ENCODE measurements at places on chromosomes 1 and 21. TPM values are rescaled to one million over a fixed set of nuclear protein-coding genes. Genes with fewer than 3 reads are reported as not detected.

Gene SFN
- total RNA-seq: not detected

- no peak for DNase-seq
Observed at GRCh38 chr1:81369833-81370232, 430.9 kb upstream of the ADGRL2 start.

DNA sequence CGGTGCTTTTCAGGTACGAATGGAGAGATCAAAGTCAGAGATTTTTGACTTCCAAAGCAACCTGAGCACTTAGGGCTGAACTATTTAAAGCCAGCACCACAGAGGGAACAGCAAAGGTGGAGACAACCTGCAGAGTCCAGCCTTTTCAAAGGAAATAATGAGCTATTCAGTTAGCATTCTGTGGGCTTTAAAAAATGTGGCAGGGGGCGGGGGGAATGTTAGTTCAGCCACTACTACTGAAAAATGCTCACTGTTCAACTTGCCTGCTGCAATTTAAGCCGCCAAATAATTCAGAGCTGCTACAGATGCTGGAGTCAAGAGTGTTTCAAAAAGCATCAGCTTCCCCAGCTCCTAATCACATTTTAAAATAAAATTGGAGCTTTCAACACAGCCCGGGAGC lies 473.3 kb upstream of the PLXNA2 start:
- DNase-seq: no peak

GRCh38 chr1:91759076-91759475 lies 126.9 kb downstream of the TGFBR3 start:
- DNase-seq: no peak

Gene CSDE1
- total RNA-seq: 499 TPM

Gene TRIM67
- total RNA-seq: 0.39 TPM

Gene CCDC27
- total RNA-seq: not detected

Gene GBP4
- not detected for total RNA-seq

GRCh38 chr1:119946724-119947123 lies 50.4 kb upstream of the ADAM30 start:
- DNase-seq: no peak

DNA sequence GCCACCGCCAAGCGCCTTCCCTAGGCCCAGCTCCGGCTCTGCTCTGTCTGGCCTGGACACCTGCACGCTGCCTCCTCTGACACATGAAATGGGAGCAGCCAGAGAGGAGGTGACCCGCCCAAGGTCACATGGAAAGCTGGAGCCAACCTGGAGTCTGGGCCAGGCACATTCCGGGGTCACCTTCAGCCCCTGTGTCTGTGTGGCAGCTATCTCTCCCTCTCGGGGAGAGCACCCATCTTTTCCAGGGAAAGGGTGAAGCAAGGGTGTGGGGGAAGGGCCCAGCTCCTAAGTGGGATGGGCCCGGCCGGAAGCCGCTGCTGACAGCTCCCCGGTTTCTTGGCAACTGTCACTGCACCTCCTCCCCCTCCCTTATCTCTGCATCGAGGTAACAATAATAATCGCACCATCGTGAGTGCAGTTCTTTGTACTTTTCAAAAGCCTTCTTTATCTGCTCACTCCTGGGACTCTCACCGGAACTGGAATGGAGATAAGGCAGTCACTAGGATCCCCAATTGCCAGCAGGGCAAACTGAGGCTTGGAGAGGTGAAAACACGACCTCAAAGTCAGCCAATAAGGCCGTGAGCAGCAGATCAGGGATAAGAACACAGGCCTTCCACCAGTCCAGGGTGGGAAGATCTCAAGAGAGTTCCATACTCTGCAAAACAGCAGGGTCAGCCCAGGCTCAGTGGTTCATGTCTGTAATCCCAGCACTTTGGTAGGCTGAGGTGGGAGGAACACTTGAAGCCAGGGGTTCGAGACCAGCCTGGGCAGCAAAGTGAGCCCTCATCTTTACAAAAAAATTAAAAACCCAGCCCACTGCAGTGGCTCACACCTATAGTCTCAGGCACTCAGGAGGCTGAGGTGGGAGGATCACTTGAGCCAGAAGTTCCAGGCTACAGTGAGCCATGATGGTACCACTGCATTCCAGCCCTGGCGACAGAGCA lies 36.9 kb downstream of the RAP1GAP start:
- no peak for DNase-seq

GRCh38 chr1:86015375-86015774 lies 141.2 kb downstream of the COL24A1 start:
- DNase-seq: no peak

DNA sequence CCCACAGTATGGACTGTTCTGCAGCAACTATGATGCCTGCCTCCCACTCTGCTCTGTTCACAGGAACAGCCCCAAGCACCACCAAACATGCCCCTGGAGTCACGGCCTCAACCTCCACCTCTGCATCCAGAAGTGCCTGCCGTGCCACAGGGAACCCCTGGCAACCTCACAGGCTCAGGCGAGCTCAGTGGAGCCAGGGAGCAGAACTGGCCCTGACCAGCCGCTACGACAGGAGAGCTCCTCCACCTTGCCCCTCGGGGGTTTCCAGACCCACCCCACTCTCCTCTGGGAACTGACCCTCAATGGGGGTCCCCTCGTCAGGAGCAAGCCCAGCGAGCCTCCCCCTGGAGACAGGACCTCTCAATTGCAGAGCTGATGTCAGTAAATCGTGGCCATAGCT lies 13.0 kb downstream of the MRAP start:
- peak; percentile 81 for DNase-seq

Gene IL12RB2
- total RNA-seq: not detected

- DNase-seq: no peak
Observed at GRCh38 chr21:31354604-31355443, 10.8 kb upstream of the TIAM1 start.

- DNase-seq: no peak
Observed at GRCh38 chr1:168271636-168272035, 9.0 kb upstream of the TBX19 start.

Gene LENEP
- total RNA-seq: not detected

DNA sequence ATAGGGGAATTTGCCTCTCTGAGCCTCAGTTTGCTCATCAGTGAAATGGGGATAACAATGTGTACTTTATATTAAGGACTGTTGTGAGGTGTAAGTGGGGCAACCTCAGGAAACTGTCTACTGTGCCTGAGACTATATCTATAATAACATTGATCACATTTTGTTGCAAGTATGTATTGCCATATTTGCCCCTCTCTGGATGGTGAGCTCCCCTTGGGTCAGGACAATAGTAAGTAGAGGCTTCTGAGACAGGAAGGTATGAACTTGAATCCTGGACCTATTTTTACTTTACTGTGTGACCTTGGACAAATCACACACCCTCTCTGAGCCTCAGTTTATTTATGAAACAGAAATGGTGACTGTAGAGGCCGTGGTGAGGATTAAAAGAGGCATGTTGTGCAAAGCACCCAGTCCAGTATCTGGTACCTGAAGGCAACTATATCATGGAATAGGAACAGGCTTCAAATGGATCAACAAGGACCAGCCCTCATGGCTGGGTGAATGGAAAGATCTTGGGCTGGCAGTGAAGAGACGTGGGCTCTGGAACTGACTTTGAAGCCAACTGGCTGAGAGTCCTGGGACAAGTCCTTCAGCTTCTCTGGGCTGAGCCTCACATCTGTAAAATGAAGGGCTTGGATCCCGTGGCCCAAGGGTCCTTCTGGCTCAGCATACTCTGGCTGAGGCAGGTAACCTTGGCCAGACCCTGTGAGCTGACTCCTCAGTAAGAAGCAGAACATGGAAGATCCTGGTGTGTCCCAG lies 35.0 kb upstream of the ID3 start:
- no peak for DNase-seq

GRCh38 chr1:54681358-54681757 lies 34.3 kb upstream of the TTC4 start:
- no peak for DNase-seq

Gene PIGR
- not detected for total RNA-seq

GRCh38 chr1:22323846-22324504 lies 127.7 kb upstream of the ZBTB40 start:
- DNase-seq: peak; percentile 59

GRCh38 chr1:226782845-226783601 lies 43.9 kb upstream of the ITPKB start:
- no peak for DNase-seq

DNA sequence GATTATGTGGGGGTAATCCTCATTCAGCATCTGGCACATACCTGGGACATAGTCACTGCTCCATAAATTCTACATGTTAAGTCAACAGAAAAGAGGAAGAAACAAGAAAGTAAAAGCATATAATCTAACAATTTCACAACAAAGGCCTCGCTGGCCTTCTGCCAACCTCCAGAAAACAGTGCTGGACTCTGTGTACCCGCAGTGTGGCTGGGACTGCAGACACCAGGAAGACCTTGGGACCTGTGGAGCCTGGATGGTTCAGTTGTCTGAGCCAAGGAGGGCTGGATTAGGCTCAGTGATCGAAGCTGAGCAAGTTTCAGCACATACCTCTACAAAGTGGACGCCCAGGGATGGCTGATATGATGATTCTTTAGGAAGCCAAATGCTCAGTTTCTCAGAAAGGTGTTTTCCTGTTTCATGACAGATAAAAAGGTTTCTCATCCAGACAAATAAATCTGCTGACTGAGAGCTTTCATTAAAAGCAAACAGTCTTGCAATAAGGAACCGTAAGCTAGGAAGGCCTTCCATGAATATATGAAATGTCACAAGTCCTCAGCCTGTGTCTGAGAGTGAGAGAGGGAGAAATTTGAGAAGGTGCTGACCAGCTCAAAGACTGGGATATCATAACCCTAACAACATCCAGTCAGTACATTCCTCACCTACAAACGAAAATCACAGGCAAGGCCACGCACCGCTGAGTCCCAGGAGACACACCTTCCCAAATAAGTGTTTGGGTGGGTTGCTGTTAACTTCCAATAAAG lies 48.4 kb downstream of the CAPZB start:
- no peak for DNase-seq

Gene RHD
- total RNA-seq: not detected

Gene GPR25
- total RNA-seq: not detected

Gene TCEA3
- total RNA-seq: 4.0 TPM

- DNase-seq: no peak
Observed at GRCh38 chr1:244414543-244414942, 37.2 kb downstream of the ADSS2 start.

Gene DMRTA2
- total RNA-seq: not detected

DNA sequence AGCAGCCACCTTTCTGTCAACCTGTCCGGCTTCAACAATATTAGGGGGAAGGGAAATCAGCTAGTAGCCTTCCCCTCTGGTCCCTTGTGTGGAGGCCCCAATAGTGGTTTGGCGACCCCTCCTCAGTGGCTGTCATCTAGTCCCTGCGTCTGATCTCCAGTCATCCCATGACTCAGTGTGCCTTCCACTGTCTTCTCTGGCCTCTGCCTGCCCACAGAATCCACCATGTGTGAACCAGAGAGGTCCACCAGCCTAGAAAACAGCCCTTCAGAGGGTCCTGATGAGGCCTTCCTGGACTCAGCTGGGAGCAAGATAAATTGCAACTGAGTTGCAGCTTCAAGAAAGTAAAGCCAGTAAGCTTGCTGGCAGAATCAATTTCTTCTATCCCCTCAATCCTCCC lies 3.8 kb upstream of the ATXN7L2 start:
- DNase-seq: no peak

Gene TDRD5
- not detected for total RNA-seq

Gene FAM163A
- not detected for total RNA-seq

Gene RGS18
- total RNA-seq: not detected

- peak; percentile 73 for DNase-seq
Observed at GRCh38 chr1:228311091-228311490, 95.5 kb downstream of the TRIM11 start.

DNA sequence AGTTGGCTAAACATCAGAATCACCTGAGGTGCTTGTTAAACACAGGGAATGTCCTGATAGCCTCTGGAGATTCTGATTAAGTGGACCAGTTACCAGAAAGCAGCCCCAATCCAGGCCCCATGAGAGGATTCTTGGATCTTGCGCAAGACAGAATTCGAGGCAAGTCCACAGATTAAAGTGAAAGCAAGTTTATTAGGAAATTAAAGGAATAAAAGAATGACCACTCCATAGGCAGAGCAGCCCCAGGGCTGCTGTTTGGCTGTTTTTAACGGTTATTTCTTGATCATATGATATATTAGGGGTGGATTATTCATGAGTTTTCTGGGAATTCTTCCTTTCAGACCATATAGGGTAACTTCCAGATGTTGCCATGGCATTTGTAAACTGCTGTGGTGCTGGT lies 176.2 kb downstream of the ROR1 start:
- DNase-seq: no peak

DNA sequence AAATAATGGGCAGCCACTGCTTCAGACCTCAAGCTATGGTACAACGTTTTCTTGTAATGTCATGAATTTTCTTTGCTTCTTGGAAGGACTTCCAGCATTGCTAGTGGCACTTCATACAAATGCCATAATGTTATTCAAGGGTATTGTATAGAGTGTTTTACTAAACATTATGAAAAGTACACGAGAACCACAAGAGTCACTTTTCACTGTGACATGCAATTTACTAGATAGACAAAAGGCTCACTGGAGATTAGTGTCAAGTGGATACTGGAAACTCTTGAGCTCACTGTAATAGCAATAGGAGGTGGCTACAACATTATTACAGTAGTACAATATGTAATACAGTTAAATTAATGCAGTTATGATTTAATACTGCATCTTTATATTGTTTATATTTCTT lies 5.3 kb upstream of the OLFM3 start:
- no peak for DNase-seq

- DNase-seq: no peak
Observed at GRCh38 chr1:29408831-29409605, 172.7 kb downstream of the PTPRU start.

DNA sequence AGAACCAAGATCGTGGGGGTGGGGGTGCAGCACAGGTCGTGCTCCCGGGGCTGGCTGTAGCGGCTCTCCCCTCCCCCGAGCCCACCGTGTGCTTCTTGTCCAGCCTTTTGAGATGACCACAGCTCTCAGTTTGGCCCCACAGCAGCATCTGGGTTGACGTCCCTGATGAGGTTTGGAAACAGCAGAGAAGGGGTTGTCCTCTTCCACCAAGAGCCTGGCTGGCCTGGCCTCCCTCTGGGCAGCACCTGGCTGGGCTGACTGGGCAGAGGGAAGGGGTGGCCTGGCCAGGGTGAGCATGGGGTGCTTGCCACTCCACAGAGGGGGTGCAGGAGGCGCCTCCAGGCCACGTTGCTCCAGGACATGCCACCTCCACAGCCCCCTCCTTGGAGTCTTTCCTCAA lies 61.5 kb downstream of the SKI start:
- DNase-seq: no peak

DNA sequence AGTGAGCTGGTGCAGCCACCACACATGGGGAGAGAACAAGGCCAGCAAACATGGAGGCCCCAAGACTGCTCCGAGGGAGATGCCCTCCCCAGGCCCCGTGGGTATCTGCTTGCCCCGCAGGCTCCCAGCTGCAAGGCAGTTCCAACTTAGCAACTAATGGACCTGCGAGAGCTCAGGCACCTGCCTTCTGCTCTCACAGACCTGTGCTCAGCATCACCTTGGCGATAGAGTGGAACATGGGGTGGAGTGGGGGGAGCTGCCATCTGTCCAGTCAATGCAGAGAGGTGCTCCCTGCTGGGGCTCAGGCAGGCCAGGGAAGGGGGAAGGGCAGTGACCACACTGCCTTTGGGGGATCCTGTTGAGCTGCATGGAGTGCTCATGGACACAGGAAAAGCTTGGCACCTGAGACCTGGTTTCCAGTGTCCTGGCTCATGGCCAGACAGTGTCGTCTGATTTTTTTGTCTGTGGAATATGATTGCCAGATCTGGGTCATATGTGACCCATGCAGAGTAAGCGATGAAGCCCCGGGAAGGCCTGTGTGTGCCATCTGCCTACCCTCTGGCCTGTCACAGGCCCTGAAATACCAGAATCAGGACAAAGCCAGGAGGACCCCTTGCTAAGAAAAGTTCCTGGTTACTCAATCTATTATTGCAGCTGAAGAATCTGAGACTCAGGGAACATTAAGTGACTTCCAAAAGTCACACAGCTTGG lies 39.9 kb upstream of the TENT5C start:
- DNase-seq: peak; percentile 80

Gene TFAP2E
- 0.35 TPM for total RNA-seq

GRCh38 chr1:185843986-185844385 lies 109.8 kb downstream of the HMCN1 start:
- DNase-seq: no peak

All from osteocyte (in vitro differentiated cells).